ENCODE measurements at places on chromosomes 3 and 15.

DNA sequence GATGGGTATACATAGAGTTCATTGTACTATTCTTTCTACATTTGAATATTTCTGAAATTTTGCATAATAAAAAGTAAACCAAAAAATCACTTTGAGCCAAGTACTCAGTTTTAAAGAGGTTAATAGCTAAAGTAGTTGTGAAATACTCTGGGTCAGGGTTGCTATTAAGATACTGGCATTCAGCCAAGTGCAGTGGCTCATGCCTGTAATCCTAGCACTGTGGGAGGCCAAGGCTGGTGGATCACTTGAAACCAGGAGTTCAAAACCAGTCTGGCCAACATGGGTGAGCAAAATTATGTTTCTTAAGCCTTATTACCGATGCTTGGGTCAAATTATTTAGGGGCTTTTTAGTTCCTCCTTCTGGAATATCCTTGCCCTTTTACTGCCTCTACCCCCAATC, 122.0 kb upstream of the MELTF start:
- no peak for DNase-seq

GRCh38 chr3:99789011-99789721, 28.5 kb upstream of the CMSS1 start:
- peak; percentile 17 for DNase-seq

DNA sequence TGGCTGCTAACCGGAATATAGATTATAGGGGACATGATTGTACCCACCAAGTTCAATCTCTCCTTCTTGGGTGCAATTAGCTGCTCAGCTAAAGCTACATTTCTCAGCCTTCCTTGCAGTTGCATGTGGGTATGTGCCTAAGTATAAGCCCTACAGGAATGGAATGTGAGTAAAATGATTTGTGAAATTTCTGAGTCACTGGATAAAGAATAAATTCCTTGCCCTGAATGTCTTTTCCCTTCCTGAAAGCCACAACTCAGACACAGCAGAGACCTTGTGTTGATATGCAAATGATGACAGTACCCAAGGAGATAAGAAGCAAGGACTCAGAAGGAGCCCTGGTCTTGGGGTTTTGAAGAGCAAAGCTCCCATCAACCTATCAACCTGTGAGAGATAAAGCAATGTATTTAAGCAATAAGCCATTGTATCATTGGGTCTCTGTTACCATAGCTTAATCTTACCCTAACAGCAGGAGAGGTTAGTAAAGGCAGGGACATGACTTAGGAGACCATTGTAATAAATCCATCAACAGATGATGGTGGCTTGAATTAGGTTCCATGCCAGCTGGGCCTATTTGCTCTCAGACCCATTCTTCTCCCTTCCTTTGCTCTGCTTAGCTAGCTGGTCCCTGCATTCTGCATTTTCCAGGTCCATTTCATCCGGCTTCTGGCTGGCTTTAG, 25.6 kb upstream of the ZNF280D start:
- no peak for DNase-seq

GRCh38 chr3:128260275-128260674, 107.0 kb downstream of the EEFSEC start:
- DNase-seq, result no peak

GRCh38 chr3:42535981-42536784, 33.7 kb downstream of the VIPR1 start:
- peak; percentile 90 for DNase-seq

GRCh38 chr3:196639483-196640296, at the start of gene NRROS:
Gene NRROS (plus strand): TSS chr3:196639694. CDS start chr3:196654540, 14,846 bp downstream.
- peak; percentile 69 for DNase-seq

GRCh38 chr3:15051531-15051930, 13.6 kb downstream of the MRPS25 start:
- DNase-seq, result peak; percentile 89

DNA sequence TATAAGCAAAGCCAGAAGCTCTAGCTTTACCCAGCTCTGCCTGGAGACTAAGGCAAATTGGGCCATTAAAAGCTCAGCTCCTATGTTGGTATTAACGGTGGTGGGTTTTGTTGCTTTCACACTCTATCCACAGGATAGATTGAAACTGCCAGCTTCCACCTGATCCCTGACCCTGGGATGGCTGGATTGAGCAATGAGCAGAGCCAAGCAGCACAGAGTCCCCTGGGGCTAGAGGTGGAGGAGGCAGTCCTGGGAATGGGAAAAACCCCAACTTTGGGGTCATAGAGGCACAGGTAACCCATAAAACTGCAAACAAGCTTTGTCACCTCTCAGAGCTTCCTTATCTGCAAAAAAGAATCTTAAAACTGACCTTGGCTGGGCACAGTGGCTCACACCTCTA, 6.6 kb downstream of the RHO start:
- no peak for DNase-seq

DNA sequence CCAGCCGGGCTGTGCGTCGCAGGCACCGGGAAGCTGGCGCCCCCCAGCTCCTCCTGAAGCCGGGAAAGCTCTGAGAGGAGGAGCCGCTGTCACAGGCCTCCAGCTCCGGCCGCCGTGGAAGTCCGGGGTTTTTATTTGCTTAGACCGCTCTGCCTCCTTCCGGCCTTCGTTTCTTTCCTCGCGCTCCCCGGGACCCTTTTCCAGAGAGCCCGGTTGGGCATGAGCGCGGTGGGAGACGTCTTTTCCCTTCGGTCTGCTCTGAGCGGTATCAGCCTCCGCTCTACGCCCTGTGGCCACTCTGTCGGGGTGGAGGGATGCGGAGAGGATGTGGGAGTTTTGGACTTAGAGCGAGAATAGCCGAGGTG, 559 bp downstream of the SENP5 start:
- peak; percentile 49 for DNase-seq

DNA sequence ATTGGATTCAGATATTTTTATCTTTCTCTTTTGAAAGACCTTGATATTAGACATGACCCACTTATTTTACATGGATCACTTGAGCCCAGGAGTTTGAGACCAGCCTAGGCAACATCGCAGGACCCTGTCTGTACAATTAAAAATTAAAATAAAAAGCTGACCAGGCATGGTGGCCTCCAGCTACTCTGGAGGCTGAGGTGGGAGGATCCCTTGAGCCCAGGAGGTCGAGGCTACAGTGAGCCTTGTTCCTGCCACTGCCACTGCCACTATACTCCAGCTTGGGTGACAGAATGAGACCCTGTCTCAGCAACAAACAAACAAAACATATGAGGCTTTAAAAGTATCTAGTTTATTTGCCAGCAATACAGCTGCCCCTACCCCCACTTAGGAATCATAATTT, 1.6 kb downstream of the RNF7 start:
- no peak for DNase-seq

- DNase-seq, result no peak
Measured at GRCh38 chr15:58258501-58259292, 120.5 kb downstream of the AQP9 start.

- DNase-seq, result no peak
Measured at GRCh38 chr15:101183226-101183930, 68.5 kb downstream of the CHSY1 start.

GRCh38 chr3:54906763-54907162, 21.1 kb downstream of the LRTM1 start:
- no peak for DNase-seq

- no peak for DNase-seq
Measured at GRCh38 chr3:156298014-156298413, 177.6 kb downstream of the KCNAB1 start.

- DNase-seq, result no peak
Measured at GRCh38 chr3:23709987-23710386, 95.8 kb upstream of the UBE2E1 start.

DNA sequence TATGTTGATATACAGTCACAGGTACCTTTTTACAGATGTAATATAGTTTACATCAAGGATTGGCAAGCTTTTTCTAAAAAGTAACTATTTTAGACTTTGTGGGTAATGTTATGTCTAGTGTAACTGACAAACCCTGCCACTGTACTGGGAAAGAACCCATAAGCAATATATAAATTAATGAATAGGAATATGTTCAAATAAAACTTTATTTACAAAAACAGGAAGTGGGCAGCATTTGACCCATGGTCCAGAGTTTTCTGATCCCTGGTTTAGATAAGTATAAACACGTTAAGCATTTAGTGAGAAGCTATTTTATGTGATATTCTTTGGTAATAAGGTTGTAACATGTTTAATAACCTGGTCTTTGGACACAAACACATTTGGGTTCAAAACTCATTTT, 915.2 kb upstream of the ROBO1 start:
- DNase-seq, result no peak

DNA sequence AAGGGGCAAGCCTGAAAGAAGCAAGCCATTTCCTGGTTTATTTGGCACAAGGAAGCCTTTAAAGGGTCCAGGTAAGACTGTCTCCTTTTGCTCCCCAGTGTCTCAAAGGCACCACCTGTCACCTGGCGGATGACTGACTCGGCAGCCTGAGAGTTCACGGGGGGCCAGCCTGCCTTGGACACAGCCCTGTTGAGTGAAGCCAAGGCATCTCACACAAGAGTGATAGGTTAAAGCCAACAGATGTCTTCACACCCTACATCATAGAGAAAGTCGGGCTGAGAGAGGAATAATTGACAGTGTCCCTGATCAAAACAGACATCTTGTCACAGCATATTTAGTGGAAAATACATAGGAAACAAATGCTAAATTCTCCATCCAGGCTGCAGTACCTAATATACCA, 28.2 kb upstream of the LIPC start:
- no peak for DNase-seq

- DNase-seq, result no peak
Measured at GRCh38 chr3:109413049-109413448, 75.7 kb upstream of the DPPA4 start.

DNA sequence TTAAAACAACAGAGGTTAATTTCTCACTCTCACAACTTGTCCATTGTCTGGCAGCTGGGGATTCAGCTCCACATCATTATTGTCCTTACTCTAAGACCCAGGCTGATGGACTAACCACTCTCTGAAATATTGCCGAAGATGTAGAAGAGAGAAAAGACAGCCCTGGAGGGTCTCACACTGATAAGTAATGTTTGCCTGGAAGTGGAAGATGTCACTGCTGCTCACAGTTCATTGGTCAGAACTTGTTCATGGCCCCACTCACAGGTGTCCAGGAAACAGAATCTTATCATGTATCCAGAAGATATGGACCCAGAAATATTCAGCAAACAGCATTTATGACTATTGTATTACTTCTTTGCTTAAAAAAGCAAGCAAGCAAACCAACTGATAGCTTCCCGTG, 62.2 kb upstream of the LPP start:
- no peak for DNase-seq

DNA sequence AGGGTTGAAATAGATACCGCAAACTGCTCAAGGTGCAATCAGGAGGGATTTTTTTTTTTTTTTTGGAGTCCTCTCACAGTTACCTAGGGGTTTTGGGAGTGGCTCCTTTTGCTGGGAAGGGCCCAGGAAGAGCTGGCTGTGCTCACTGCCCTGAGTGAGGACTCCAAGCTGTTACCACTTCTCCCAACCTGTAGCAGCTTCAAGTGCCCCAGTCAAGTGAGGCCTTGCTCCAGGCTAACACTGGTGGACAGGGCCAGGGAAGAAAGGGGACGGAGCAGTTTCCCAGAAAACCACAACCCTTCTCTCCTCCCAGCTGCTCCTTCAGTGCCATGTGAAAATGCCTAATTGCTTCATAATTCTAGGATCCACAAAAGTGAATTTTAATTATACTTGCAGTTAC, 274.3 kb downstream of the SUCLG2 start:
- DNase-seq, result no peak

DNA sequence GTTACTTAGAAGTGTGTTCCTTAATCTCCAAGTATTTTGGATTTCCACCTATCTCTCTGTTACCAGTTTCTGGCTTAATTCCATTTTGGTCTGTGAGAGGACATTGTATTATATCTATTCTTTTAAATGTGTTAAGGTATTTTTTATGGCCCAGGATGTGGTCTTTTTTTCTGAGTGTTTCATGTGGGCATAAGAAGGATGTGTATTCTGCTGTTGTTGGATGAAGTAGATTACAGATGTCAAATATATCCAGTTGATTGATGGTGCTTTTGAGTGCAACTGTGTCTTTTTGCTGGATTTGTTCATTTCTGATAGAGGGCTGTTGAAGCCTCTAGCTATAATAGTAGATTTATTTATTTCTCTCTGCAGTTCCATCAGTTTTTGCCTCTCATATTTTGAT, 136.5 kb upstream of the AZI2 start:
- no peak for DNase-seq

GRCh38 chr3:43062564-43063040, 43.3 kb downstream of the POMGNT2 start:
- DNase-seq, result peak; percentile 63

DNA sequence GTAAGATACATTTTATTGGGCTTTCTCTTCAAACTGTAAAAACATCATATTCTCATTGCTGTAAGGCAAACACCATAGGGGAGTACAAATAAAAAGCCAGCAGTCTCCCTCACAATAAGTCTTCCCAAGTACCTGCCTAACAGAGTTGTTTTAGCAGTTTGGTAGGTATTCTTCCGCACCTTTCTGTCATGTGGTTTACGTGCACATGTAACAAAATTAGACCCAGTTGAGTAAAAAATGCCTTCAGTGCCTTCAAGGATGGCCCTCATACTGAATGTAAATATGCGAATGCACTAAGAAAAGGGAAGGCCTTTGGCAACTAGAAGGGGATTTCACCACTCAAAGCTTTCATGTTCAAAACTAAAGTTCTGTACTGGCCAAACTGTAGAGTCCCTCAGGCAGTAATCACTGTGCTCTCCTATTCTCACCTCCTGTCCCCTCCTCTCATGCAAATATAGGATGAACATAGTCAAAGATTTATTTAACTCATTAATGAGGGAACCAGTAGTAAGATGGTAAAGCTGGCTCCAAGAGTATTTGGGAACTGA, 26.4 kb downstream of the USP3 start:
- no peak for DNase-seq

DNA sequence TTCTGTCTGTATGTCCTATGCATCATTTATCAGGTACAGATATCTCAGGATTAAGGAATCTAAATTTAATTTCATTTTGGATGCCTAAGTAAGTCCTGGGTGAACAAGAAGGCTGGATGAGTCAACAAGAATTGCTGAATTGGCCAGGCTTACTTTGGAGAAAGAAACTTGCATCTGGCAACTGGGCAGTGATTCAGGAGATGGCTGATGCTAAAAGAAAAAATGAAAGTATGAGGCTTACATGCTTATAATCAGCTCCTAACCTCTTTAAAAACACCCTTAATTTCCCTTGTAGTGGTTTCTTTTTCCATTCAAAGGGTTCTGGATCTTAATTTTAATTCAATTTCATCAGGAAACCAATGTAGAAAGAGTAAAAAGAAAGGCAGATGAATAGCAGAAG, 228.8 kb upstream of the PEX5L start:
- DNase-seq, result no peak

- no peak for DNase-seq
Measured at GRCh38 chr3:126051741-126052140, 32.2 kb downstream of the SLC41A3 start.

- DNase-seq, result no peak
Measured at GRCh38 chr3:163218336-163218735, 1721.7 kb downstream of the OTOL1 start.

Measured in ELF-1 (cell line).